ENCODE measurements at places on chromosomes 6 and 20. TPM values are rescaled to one million over a fixed set of nuclear protein-coding genes. Genes with fewer than 3 reads are reported as not detected.

Gene POPDC3
- total RNA-seq: 10.1 TPM

DNA sequence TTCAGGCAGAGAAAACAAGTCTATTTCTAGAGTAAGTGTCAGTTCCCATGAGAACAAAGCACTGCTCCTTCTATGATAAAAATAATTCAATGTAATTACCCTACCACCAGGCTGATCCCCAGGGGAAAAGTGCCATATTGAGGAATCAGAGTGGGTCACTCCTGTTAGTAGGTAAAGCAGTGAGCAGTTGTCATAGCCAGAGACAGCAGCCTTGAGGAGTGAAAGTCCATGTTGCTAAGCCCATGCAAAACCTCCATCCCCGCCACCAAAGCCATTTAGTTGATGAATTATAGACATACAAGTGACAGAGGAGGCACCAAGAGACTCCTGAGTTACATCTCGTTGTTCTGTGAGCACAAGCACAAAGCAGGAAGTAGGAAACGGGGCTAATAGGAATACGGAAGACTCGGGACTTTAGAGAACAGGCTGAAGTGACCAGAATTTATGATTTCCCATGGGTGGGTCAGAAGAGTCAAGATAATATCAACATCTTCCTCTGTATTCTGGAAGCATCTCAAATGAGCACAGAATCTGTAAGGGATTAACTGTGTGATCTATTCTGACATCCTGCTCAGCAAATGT, 197.9 kb downstream of the MAFB start:
- no peak for DNase-seq

Gene PCK1
- total RNA-seq: not detected

DNA sequence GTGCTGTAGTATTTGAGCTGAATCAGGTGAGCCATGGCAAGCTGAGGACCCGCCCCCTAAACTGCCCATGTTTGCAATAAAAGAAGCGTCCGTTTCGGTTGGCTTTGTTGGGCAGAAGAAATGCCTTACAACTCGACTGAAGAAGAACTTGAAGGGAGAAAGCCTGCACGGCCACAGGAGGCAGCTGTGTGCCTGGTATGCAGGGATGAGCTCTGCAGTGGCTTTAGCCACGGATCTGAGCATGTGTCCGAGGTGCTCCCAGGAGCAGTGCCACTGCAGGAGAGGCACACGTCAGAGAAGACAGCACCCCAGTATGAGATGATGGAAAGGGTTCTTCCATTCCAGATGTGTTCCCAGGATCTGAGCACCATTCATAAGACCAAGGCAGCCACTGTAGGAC, 23.5 kb downstream of the KIZ start:
- DNase-seq: no peak

GRCh38 chr20:33563788-33564187, 73.9 kb downstream of the CBFA2T2 start:
- DNase-seq: no peak

Gene TP53TG5
- not detected for total RNA-seq

Gene DNAH8
- not detected for total RNA-seq

GRCh38 chr6:118283766-118284165, 264.3 kb upstream of the PLN start:
- DNase-seq: no peak

Gene CD24
- 377 TPM for total RNA-seq

DNA sequence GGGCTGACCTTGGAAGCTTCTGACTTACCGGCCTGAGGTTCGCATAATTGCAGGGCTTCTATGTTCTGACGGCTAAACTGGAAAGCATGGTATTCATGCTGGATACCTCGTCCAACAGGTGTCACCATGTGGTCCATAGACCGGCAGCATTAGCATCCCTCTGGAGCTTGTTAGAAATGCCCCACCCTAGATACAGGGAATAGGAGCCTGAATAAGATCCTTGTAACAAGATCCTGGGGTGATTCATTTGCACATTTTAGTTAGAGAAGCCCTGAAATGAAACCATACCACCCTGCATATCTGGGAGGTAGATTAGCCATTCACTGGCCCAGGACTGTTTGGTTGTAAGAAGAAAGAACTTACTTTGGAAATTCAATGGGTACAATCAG, 77.7 kb downstream of the TMEM170B start:
- DNase-seq: no peak

Gene FLRT3
- total RNA-seq: 98.6 TPM

Gene WFDC12
- total RNA-seq: not detected

Gene BPI
- not detected for total RNA-seq

- no peak for DNase-seq
Observed at GRCh38 chr6:122014961-122015360, 384.5 kb upstream of the HSF2 start.

- no peak for DNase-seq
Observed at GRCh38 chr20:36768768-36769430, 4.7 kb downstream of the DSN1 start.

- DNase-seq: no peak
Observed at GRCh38 chr6:14797875-14798593, 447.8 kb upstream of the JARID2 start.

GRCh38 chr20:1718604-1719384, 61.2 kb upstream of the SIRPG start:
- DNase-seq: no peak

GRCh38 chr20:46979603-46980241, 85.1 kb downstream of the EYA2 start:
- no peak for DNase-seq

DNA sequence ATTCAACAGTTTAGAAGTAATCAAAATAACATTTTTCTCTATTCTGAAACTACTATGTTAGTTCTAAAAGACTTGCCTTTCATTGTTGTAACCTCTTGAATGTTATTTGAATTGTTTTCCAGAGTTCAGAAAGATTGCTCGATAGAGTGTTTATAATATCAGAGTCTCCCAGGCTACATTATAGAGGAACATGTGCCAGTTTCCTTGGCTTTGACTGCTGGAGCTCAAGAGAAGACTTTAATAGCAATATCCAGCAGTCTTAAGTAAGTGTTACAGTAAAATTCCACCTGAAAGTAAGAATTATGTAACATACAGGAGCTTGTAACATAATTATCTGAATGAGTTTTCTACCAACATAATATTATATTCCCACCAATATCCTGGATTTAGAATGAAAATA, 991.8 kb upstream of the ADGRB3 start:
- DNase-seq: no peak

DNA sequence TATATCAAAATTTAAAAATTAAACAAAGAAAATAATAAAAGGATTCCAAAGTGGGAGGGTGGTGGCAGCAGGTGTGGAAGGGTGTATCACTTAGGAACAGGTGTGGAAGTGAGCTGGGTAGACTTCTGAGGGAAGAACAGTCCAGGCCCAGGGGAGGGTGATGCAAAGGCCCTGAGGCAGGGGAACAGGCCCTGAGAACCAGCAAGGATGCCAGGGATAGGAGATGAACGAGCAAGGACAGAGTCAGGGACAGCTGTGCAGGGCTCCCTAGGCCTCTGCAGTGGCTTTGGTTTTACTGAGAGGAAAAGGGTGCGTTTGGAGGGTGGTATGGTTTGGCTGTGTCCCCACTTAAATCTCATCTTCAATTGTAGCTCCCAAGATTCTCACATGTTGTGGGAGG, 9.4 kb upstream of the RAET1E start:
- no peak for DNase-seq

Gene CTCFL
- total RNA-seq: 0.33 TPM

Gene CAP2
- total RNA-seq: 14.1 TPM

GRCh38 chr20:59958123-59958522, at the start of gene CDH26:
Gene CDH26 (plus strand): TSS chr20:59958423. CDS start chr20:59958727, 304 bp downstream.
- no peak for DNase-seq

GRCh38 chr6:139126255-139126654, 8.6 kb upstream of the HECA start:
- DNase-seq: no peak

Gene SAPCD1
- 11.6 TPM for total RNA-seq

- DNase-seq: no peak
Observed at GRCh38 chr20:41063442-41063841, 34.8 kb downstream of the TOP1 start.

Measured in mesothelial cell of epicardium (in vitro differentiated cells).